ENCODE measurements at places on chromosomes 12 and 14.

GRCh38 chr12:61676520-61676919, 583.7 kb upstream of the USP15 start:
- no peak for DNase-seq

GRCh38 chr14:77613201-77613600, 3.2 kb downstream of the SPTLC2 start:
- DNase-seq, result no peak

GRCh38 chr12:76786986-76787385, 23.1 kb downstream of the ZDHHC17 start:
- no peak for DNase-seq

- no peak for DNase-seq
These were observed 20.4 kb downstream of the HNRNPC start for GRCh38 chr14:21248739-21249411.

DNA sequence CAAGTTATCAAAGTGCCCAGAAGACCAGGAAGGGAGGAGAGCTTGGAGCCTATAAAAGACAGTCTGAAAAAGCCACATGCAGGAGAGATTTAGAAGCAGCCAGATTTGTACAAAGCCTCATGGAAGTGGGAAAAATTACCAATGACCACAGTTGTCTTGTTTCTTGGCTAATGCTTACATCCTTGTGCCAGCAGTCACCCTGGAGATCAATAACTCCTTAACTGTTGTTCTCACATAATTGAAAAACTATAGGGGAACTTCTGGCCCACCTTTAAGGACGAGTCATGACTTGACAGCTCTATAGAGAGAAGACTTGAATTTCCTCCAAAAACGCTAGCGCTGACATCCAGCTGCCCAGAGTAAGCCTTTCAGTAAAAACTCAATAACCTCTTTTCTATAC, 313.1 kb downstream of the GALC start:
- no peak for DNase-seq

DNA sequence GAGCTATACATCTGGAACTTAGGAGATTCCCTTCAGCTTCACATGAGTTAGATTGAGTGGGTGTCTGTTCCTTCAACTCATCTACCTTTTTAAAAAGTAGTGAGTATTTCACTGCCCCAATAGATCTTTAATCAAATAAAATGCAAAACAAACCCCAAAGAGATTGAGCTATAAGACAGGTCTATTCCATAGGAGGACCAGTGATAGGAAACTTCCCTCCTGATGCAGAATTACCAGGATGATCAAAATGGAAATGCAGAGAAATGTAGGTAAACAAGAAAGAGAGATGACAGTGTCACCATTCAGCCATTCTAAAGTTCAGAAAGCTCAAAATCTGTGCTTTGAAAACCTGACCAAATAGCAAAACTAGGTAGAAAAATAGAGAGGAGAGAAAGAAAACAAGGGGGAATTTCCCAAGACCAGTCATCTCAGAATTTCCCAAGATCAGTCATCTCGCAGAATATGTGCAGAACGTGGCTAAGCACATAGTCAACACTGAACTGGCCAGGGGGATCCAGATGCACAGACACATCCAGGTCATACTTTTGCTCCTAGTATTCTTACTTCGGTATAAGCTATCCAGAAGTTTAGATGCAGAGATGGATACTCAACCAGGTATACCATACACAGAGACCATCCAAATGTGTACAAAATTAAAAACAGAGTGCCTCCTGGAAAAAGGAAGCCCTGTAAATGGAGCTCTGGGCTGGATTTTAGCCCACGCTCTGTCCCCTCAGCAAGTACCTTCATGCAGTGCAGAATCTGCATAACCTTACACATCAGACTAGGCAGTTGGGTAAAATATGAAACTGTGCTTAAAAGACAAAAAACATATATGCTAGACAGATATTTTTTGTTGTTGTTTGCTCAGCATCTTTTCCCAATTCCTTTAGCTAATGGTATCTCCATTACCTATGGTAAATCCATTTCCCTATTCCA, 27.4 kb downstream of the SLC41A2 start:
- no peak for DNase-seq

GRCh38 chr12:96033549-96034389, 1.6 kb downstream of the LTA4H start:
- no peak for DNase-seq

GRCh38 chr12:3959799-3960560, 86.8 kb upstream of the PARP11 start:
- DNase-seq, result no peak

DNA sequence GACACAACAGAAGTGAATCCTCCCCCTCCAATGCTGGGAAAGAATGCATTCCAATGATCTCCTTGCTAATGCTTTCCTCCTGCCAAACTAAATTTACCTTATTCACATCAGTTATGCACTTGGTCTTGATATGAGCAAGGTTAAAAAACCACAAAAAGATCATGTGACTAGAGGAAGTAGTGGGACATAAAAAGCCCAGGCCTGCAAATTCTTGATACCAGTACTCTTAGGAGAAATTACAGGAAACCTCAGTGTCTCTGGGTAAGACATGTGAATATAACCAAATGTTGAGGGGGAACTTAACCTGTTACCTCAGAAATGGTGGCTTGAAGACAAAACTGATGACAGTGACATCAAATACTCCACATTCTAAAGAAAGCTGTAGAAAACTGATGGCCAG, 427.1 kb downstream of the RPS29 start:
- DNase-seq, result no peak

DNA sequence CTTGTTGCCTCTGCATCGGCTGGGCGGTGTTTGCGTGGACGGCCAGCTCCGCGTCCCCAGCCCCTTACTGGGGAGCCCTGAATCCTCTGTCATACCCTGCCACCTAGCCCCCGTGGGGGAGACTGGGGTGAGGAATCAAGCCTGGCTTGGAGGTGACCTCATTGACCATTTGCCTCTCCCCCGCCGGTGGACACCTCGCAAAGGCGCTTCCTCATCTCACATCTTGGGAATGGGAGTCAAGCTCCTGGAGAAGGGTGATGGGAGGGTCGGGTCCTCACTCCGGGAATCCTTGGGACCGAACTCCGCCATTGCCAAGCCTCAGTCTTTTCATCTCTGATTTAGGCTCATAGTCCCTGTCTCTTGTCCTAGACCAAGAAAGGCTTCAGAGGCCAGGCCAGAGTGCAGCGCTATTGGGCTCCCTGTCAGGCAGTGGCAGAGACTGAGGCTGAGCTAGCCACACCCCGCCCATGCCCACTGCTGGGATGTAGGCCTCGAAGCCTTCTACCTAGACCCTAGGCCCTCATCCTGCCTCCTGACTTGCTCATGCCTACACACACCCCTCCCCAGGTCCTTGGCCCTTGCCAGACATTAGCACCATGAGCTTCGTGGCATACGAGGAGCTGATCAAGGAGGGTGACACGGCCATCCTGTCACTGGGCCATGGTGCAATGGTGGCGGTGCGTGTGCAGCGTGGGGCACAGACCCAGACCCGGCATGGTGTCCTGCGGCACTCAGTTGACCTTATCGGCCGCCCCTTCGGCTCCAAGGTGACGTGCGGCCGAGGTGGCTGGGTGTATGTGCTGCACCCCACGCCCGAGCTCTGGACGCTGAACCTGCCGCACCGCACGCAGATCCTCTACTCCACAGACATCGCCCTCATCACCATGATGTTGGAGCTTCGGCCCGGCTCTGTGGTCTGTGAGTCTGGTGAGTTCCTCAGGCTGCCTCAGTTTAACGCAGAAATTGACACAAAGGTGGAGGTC, 678 bp downstream of the TRMT61A start:
- no peak for DNase-seq

GRCh38 chr12:94074980-94075629, 73.3 kb upstream of the PLXNC1 start:
- DNase-seq, result no peak

DNA sequence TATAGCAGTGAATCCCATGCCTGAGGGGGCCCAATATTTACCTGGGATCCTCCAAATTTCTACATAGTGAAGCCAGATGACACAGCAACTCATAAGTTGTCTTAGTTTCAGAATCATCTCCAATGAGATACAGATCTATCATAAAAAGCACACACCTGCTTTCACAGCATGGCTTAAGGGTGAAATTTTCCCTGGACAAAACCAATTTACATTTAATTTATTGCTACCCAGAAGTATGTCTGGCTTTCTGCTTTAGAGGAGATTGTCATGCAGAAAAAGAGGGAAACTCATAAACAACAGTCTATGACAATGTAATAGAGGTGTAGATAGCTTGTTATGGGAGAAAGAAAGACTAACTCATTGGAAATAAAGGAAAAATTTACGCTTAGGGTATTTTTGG, 113.0 kb downstream of the MGAT4C start:
- DNase-seq, result no peak

DNA sequence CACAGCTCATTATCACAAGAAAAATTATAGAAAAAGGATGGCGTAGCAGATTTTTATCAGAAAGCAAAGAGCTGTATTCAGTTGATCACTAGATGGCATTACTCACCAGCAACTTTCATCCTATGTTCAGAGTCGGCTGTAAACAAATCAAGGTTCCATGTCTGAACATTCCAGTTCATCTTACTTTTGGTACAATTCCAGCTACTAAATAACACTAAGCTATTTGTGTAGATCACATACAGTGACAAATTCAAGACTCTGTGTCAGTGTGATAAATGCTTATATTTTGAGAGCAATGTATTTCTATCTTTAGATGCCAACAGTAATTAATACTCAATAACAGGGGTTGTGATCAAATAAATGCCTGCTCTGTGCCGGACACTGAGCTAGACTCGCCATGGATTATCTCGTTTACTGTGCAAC, 30.1 kb downstream of the NRDE2 start:
- no peak for DNase-seq

DNA sequence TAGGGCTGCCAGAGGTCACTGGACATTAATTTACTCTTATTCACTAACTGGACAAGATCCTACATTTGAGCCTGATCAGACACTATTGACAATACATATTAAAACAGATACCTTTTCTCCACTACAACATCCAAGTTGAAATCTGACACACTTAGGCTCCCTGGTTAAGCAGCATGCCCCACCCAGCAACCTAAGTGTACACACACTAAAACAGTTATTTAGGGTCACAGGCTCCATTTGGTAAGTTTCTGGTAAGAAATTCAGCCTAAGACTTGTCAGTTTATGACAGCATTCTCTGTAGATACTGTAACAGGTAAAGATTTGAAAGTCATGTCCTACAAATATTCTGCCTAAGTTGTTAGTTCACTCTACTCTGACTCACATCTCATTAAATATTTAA, 12.3 kb upstream of the LLPH start:
- DNase-seq, result no peak

DNA sequence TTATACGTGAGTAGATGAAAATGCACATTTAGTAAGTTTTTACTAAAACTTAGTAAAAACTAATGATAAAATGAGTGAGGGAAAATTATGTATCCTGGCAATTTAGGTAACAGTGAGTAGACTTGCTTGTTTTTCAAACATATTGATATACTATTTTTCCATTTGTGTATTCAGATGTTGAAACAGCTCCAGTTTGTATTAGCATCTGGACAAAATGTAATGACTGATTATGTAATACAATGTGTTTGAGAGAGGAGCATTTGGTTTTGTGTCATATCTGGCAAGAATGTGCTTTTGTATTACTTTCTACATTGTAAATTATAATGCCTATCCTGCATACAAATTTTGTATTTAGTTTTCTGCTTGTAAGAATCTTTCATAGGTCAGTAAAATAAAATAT, 5.6 kb downstream of the CNOT2 start:
- no peak for DNase-seq

DNA sequence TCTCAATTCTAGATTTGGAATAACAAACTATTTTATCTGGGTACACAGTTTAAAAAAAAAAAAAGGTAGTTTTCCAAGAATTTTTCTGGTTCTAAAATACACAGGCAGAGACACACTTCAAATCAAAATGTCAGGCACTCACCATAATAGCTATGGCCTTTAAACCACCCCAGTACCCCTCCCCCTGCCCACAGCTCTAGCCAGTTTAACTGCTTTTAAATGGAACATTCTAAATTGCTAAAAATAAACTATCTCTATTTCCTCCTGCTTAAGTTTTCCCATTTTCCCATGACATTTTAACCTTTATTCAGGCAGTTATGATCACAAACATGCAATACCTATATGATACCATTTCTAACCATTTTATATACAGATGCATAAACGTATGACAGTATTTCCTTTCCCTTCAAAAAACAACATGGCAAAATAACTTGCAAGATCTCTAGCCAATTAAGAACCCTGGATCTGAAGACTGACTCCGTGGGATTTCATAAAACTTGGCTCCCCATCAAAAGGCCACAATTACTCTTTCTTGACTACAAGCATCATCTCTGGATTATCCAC, 46.3 kb downstream of the PPP2R5E start:
- DNase-seq, result no peak

DNA sequence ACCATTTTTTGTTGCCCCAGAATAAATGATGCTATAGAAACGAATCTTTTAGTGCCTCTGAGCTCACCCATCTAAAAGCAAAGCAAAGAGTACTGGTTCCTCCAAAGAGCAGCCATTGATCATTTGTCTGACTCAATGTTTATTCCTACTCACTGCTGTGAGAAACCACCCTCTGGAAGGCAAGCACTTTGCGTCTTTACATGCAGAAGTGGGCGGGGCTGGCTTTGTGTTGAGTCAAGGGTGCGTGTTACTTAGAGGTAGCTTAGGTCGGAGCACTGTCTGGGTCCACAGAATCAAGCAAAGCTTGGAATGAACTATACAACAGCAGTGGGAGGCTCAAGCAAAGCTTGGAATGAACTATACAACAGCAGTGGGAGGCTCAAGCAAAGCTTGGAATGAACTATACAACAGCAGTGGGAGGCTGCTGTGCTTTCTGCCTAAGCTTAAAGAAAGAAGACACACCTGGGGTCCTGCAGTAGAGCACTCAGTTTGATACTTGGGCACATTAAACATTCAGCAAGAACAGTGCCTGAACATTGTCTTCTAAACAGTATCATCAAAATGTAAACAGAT, 77.2 kb upstream of the PRICKLE1 start:
- no peak for DNase-seq

GRCh38 chr12:123929946-123930583, 42.6 kb downstream of the CCDC92 start:
- no peak for DNase-seq

DNA sequence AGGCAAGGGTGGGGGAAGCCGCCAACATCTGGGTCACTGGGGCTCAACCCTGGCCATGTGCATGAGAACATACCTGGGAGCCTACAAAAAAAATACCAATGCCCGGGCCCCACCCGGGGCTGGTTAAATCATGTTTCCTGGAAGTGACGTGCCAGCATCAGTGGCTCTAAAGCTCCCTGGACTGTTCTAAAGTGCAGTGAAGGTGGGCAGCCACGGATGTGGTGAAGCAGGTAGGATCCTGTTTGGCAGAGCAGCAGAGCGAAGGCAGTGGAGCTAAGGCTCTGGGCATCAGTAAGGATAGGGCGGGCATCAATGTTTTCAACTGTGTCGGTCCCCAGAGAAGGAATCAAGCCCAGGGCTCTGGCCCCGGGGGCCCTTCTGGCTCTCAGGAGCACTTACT, 525 bp upstream of the GPR68 start:
- no peak for DNase-seq

Measured in ascending aorta (tissue), 2 donors.